ENCODE measurements at places on chromosomes 3 and 15.
A peak's percentile ranks its signal among the peaks of the same experiment; 100 is the strongest.

- DNase-seq = no peak
These were observed 98.4 kb upstream of the PFN2 start for GRCh38 chr3:150069154-150069527.

DNA sequence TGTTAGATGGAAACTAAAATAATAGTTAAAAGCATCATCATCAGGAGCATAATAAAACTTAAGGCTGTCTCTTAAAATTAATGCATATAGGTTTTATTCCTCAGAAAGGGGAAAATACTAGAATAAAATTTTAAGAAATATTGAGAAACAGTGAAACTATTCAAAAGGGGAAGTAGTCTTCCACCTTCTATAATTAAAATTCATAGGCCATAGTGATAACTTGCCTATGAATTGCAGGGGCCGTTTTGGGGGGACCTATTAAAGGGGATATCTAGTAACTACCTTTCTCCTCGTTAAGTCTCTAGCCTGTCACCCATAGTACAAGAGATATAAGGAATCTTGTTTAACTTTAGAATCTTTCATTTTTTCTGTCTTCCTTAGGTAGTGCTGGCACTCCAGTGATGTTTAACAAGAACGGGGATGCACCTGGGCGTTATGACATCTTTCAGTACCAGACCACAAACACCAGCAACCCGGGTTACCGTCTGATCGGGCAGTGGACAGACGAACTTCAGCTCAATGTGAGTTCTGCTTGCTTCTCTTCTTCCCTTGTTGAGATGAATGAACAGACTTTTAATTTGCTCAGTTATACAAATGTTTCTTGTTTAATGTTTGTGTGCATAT is 600.4 kb downstream of the GRM7 start:
- no peak for DNase-seq

DNA sequence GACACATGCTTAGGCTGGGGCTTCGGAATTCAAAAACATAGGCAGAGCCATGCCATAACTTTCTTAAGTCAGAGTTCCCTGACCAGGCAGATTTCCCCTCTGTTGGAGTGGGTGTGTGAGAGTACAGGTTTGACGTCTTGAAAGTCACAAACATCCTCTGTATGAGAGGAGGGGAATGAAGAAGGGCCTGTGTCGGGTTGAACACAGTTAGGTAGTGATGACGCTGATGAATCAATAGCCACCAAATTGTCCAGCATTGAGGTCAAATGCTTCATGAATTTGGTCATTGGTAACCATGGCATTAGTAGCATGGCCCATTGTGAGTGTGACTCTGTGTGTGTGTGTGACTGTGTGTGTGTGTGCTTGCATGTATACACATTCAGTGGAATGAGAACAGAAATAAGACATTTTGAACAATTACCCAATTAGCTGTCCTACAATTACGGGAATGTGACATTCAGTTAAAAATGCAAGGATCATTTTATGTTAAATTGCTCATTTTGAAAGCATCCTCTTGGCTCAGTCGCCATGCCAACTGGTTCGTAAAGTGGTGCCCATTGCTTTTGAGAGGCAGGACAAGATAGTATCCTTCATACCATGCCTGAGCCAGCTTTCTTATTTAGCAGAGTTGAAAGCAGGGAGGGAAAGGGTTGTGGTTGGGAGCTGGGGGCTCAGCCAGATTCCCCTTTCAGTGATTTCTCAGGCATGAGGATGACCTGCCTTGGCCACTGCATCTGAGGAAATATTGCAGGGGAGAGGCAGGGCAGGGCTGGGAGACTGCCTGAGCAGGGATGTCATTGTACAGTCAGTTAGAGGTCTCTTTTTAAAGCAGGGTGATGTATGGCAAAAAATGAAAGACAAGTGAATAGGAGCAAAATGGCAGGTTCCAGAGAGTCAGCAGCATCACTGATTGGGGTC is 35.4 kb downstream of the RBP2 start:
- no peak for DNase-seq

- DNase-seq = no peak
These were observed 3.4 kb upstream of the HHLA2 start for GRCh38 chr3:108292905-108293328.

- no peak for DNase-seq
These were observed 43.3 kb downstream of the CYFIP1 start for GRCh38 chr15:22936577-22937472.

DNA sequence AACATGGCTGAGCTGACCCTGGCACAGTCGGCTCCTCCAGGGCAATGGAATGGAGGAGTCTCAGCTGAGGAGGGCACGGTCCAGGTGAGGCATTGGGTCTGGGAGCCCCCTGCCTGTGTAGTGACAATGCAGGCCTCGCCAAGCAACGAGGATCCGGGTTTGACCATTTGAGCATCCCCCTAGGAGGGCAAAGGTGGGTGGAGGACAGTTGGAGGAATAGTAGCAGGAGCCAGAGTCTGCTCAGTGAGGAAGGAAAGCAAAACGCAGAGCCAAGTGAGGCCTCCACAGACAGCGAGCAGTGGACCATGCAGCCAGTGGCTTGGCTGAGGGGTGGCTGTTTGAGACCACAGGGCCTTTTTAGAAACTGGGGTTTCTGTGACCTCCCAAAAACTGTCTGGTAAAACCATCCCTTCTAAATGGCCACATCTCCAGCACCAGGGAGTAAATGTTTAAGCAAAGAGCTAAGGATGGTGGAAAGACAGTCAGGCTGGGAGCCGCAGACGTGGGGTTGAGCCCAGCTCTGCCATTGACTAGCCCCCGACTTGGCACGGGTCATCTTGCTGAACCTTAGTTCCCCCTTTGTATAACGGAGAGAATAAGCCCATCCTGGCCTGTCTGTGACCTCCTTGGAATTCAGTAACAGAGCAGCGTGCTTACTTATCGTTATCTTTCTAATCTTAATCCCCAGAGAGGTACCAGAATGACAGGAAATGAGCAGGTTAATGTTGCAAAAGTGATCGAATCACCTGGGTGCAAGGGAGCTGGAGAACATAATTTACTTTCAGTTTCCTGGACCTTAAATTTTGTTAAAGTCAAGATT is 46.8 kb downstream of the CMTM6 start:
- DNase-seq = no peak

DNA sequence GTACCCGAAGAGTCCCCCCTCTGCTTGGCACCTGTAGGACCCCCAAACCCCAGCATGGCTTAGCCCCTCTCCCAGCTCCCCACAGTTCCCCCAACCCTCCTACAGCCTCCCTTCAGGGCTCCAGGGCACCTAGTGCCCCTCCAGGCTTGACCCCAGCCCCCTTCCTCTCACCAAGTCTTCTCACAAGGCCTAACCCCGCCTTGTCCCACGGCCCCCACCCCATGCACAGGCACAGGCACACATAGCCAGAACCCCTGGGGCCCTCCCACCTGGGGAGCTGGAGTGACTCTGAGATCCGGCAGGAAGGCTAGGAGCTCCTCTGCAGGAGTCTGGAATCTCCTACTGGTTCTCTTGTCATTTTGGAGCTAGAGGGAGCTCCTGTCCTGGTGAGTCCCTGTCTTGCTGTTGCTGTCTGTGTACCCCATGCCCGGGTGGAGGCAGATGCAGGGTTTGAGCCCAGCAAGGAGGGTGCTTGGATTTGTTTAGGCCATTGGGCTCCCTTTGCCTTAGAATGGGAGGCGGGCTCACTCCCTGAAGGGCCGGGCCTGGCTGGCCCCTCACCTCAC is 39.6 kb downstream of the KLF13 start:
- DNase-seq = no peak

- DNase-seq = no peak
These were observed 106.2 kb upstream of the THBS1 start for GRCh38 chr15:39474657-39475056.

GRCh38 chr15:90718232-90718631 is 1.1 kb downstream of the BLM start:
- DNase-seq = no peak

GRCh38 chr3:196604548-196604947 is 34.9 kb upstream of the NRROS start:
- no peak for DNase-seq

- no peak for DNase-seq
These were observed 33.3 kb downstream of the TLE3 start for GRCh38 chr15:70064441-70064840.

GRCh38 chr3:33044676-33045075 is 52.3 kb downstream of the GLB1 start:
- DNase-seq = no peak

DNA sequence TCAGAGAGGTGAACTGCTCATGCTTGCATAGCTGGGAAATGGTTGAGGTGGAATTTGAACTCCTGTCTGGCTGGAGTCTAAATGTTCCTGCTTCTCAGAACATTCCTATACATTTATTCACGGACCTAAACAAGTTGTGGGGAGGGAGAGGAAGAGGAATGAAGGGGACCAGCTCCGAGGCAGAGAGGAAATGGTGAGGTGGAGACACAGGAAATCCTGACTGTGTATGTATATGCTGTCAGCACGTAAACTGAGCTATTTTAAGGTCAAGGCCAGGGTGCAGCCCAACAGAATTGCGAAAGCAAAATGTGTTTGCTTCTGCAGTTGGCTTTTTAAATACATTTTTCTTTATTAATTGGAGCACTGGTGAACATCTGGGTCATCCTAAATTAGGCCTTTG is 74.1 kb upstream of the POMGNT2 start:
- no peak for DNase-seq

GRCh38 chr3:7536510-7536909 is 675.6 kb downstream of the GRM7 start:
- DNase-seq = no peak

DNA sequence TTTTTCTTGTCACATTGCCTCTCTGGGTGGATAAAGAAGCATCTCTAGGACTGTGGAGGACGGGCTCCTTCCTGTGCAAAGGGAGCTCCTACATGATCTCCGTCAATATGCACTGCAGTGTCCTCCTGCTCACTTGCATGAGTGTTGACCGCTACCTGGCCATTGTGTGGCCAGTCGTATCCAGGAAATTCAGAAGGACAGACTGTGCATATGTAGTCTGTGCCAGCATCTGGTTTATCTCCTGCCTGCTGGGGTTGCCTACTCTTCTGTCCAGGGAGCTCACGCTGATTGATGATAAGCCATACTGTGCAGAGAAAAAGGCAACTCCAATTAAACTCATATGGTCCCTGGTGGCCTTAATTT is 478 bp downstream of the GPR15 start:
- DNase-seq = no peak

- DNase-seq = no peak
These were observed 44.8 kb upstream of the MUC4 start for GRCh38 chr3:195856410-195857084.

GRCh38 chr3:186366206-186366605 is 4.2 kb upstream of the DGKG start:
- DNase-seq = no peak

GRCh38 chr3:86990012-86990733 is 776 bp downstream of the VGLL3 start:
- DNase-seq = no peak

DNA sequence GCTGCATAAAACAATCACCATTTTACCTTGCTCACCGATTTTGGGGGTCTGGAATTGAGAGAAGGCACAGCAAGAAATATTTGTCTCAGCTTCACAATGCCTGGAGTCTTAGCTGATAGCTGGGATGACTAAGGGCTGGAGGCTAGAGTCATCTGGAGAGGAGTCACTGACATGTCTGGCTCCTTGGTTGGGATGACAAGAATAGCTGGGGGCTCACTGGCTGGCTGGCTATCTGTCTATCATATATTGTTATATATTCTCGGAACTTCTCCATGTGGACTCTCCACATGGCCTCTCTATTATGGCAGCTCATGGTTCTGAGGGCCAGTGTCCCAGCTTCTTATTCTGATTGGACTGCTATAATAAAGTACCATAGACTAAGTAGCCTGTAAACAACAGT is 20.0 kb upstream of the TRIM71 start:
- no peak for DNase-seq

DNA sequence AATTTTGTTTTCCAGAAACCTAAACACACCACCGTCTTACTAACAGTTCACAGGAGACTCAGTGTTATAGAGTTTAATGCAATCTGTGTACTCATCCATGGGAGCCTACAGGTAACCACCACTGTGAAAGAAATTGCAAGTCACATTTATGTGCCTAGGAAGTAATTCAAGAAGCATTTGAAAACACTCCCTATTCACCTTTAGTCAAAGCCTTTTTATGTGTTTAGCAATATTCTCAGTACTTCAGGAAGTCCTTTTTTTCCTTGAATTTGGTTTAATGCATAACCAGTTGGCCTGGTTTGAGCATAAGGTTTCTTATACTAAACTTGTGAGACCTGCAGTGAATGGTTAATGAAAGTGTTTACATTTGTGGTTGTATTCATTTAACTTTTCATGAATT is 346.1 kb downstream of the CHST2 start:
- DNase-seq = no peak

GRCh38 chr3:123657111-123657510 is 72.3 kb upstream of the HACD2 start:
- DNase-seq = no peak

GRCh38 chr15:40815042-40815698 is 7.9 kb upstream of the DNAJC17 start:
- peak; percentile 13 for DNase-seq

DNA sequence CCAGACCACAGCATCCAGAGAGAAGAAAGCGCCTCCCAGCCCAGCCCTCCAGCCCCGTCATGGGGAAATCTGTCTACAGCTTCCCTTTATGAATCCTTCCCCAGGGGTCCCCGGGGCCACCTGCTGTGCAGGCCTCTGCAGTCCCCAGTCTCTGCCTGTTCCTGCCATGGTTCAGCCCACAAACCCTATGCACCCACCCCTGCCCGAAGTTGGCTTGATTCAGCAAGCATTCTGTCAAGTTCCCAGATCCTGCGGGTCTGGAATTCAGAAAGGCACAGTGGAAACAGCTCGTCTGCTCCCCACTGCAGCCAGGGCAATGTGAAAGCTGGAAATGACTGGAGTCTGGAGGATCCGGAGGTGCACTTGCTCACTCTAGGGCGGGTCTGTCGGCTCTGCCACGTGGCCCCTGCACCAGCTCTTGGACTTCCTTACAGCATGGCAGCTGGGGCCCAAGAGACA is 2.9 kb upstream of the OCA2 start:
- DNase-seq = no peak

GRCh38 chr3:155270485-155271342 is 22.8 kb downstream of the STRIT1 start:
- DNase-seq = no peak

GRCh38 chr15:70762469-70763119 is 764 bp downstream of the UACA start:
- no peak for DNase-seq

DNA sequence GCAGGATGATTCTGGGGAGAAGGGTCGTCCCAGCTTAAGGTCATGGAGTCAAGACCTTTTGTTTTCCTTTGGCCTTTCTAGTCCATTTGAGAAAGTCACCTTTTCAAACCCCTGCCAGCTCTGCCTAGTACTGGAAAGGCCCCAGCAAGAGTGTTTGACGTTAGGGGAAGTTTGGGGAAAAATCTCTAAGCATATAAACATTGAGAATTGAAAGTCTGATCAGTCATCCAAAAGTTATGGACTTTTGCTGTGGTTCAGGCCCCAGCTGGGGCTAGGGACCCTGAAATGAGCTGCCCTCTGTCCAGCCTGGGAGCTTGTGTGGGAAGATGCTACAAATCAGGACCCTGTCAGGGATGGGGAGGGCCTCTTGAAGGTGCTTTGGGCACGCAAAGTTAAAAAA is 21.6 kb downstream of the SLC6A6 start:
- DNase-seq = no peak
